ENCODE measurements at places on chromosomes 11 and 22. TPM values are rescaled to one million over a fixed set of nuclear protein-coding genes. Genes with fewer than 3 reads are reported as not detected.

Gene MPEG1
- total RNA-seq: 10.0 TPM

Gene B4GAT1
- total RNA-seq: 61.1 TPM

GRCh38 chr11:46121301-46121723 lies at the start of gene PHF21A:
PHF21A (minus strand) TSS chr11:46121454; CDS start chr11:46084219, 37,235 bp downstream.
- peak; percentile 83 for DNase-seq

DNA sequence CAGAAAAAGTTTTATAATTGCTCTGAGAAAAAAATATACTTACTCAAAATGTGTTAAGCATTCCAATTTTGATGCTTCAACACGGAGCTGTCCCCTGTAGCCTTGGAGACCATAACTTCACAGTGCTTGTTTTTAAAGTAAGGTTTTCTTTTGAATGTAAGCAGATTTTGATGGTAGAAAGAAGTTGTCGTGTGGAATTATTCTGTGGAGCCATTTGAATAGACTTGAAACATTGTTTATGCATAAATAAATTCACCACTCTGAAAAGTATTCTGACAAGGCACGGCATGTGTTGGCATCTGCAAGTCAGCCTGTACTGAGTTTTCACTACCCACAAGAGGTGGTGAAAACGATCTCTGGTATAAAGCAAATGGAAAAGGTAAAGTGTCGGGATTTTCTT lies 115.5 kb downstream of the UVRAG start:
- no peak for DNase-seq

Measured in right atrium auricular region (tissue), 2 donors.